NCI-H2029 (cell line): ENCODE measurements at places on chromosomes 5 and 9.

DNA sequence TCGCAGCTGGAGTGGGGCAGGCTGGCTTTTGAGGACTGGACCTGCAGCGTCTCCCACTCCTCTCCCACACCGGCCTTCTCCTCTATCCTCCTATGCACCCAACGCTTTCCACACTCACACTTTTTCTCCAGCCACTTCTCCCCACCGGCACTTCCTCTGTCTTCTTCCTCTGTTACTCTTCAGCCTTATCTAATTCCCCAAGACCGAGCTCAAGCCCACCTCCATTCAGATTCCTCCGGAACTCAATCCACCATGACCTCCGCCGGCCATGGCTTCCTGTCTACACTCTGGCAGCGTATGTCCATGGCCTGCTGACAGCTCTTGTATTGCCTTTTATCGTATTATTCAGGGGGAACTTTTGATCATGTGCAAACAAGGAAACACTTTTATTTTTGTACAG is 545 bp upstream of the OR2V1 start:
- no peak for DNase-seq

- DNase-seq, result no peak
Observed at GRCh38 chr9:127295005-127295404, 30.4 kb downstream of the GARNL3 start.

- DNase-seq, result peak; percentile 64
Observed at GRCh38 chr5:35803191-35803651, 53.5 kb upstream of the IL7R start.

- DNase-seq, result peak; percentile 23
Observed at GRCh38 chr9:15642369-15642962, 89.6 kb downstream of the CCDC171 start.

DNA sequence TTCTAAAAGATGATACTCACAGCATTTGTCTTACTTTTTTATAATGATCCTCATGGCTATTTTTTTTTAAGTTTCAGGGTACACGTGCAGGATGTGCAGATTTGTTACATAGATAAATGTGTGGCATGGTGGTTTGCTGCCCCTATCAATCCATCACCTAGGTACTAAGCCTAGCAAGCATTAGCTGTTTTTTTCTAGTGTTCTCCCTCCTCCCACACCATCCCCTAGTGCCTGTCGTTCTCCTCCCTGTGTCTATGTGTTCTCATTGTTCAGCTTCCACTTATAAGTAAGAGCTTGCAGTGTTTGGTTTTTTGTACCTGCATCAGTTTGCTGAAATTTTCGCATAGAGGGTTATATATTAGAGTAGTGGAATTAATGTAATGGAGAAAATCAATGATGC is 189.1 kb upstream of the CDH12 start:
- DNase-seq, result no peak

DNA sequence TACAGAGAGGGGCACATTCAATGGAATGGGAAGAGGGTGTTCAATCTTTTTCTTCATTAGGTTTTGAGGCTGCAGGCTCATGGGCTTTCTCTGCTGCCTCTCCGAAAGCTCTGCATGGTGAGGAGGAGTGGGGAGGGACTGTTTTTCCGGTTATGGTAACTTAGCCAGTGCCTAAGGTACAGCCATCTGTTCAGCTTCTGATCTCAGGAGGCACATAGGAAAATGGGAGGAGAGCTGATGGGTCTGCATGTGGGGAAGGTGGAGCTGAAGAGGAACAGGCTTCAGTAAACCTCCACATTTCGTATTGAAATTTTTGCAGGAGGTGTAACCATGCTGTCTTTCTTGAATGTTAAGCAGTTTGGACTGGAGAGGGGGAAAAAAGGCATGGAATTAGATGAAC is 1020.4 kb upstream of the WWC1 start:
- DNase-seq, result no peak

DNA sequence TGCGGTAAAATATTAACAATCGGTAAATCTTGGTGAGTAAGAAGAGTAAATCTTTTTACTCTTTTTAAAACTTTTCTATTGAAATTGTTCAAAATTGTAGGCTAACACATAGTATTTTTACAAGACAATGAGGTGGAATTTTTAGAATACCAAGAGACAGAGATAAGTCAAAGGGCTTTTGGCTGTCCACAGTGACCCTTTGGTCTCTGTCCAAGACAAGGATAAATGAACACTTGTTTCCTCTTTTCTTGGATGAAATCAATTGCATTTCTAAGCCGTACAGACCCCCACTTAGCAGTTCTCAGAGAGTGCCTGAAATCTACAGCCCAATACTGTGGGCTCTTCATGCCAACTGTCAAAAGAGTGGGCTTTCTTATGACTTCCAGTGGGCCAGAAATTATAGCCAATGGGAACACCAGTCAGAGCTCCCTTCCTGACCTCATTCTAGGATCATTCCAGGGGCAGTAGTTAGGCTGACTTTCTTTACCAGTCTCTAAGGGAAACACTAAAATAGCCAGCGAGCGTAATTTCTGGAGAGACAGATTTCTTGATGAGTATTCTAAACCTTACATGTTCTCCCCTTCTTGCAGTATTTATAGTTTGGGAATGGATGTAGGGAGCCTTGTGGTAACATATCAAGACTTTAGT is 74.1 kb downstream of the GALNT10 start:
- no peak for DNase-seq

DNA sequence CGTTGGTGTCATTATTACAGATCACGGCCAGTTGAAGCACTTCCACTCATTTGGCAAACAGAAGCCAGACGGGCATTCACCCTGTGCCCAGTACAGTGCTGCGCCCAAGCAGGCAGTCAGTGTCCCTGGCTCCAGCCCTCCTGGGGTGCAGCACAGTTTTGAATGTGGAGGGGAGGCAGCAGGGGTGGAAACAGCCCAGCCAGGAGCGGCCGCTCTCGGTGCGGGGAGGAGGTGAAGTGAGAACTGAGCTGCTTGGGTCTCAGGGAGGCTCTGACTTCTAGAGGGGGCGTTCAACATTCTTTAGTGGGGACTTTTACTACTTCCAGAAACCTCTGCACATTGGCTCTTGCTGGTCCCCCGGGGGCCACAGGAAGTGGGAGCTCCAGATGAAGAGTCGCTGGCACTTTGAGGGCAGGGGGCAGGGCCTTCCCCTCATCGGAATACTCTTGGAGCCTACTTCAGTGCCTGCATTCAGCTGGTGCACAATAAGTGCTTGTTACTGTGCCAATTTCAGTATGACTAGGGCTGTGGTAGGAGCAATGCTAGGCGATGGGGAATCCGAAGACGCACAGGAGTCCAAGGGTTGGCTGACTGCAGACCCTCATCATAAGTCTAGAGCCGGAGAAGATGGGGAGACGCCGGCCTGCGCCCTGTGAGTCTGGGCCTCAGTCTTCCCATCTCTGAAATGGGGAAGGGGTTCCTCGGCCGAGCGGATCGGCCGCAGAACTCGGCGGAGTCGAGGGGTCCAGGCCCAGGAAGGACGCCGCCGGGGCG is 492 bp upstream of the NEK6 start:
- no peak for DNase-seq

- DNase-seq, result no peak
Observed at GRCh38 chr5:178291969-178292825, 59.6 kb upstream of the PHYKPL start.
